T-helper 1 cell (primary cell): ENCODE measurements at places on chromosomes 13 and 19.

- DNase-seq: no peak
Observed at GRCh38 chr19:31149441-31149941, 199.7 kb downstream of the TSHZ3 start.

- DNase-seq: no peak
Observed at GRCh38 chr13:95896301-95896700, 156.9 kb downstream of the UGGT2 start.

DNA sequence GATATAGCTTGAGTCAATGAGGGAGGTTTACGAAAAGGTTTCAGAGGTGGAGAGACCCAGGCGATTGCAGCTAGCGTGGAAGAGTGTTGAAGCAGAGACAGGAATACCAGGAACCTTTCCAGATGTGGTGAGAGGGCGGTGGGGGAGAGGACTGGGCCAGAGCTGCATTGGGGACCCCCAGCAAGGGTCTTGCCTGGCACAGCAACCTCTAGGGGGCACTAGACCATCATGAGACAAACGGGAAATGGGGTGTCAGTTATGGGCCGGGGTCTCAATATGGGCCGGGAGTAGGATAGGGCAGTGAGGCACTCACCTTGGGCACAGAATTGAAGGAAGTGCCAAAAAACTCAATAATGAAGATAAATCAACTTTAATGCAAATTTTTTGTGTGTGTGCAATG is 2.1 kb upstream of the LRP3 start:
- no peak for DNase-seq

DNA sequence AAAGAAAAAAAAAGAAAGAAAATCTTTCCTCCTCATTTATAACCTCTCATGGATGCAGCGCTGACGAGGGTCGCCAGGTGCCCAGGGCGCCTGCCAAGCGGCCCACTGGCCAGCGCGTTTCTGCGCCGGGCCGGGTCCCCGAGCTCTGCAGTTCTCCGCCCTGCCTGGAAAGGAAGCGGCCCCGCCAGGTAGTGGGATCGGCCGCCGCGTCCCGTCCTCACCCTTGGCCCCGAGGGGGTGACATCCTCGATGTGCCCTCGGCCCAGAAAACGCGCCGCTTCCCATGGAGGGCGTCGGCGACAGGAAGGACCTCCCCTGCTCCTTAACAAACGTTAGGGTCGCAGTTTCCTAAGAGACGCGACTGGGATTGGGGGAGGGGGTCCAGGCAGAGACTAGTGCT is 56.9 kb downstream of the ZNF726 start:
- no peak for DNase-seq

DNA sequence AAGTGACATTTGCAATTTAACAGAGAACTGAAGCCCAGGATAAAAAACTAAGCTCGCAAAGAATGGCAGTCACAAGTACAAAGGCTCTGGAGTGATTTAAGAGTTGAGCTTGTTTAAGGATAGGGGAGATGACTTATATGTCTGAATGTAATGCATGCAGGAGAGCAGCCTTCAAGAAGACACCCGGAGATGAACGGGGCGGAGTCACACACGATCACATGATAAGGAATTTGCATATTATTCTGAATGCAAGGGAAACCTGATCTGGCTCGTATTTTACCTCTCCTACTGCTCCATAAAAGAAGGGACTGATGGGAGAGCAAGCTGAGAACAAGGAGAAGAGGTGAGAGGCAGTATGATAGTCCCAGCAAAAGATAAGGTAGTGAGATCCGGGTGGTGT is 12.9 kb downstream of the TBC1D4 start:
- no peak for DNase-seq

DNA sequence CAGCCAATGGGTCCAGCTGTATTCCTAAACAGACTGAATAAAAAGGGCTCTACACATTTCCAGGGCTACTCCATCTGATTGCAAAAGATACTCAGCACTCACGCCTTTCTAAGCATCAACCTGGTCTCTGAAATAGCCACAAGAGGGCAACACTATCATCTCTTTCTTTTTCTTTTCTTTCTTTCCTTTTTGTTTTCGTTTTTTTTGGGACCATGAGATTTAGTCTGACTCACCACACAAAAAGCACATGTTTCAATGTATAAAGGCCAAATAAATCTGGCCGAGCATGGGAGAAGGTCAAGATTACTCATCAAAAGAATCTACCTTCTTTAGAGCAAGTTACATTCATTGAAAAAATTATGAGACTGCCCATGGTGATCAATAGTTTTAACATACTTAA is 805.6 kb upstream of the ARGLU1 start:
- DNase-seq: no peak

GRCh38 chr13:113072376-113072775 is 33.2 kb upstream of the F7 start:
- DNase-seq: no peak

DNA sequence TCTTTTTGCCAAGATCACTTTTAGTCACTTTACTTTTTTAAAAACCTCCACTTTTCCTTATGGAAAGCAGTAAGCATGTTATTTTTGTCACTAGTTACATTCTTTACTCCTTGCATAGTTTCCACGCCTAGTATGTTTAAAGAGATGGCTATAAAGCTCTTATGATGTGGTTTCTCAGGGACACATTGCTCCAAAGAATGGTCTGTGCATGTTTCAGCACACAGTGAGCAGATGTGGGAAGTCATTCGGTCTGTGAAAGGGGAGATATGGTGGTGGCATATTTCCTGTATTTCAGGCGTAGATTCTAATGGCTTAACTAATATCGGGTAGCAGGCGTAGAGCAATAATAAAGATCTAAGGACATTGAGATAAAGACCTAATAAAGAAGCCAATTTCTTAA is 180.7 kb downstream of the SLITRK6 start:
- DNase-seq: no peak

GRCh38 chr13:107851670-107852069 is 363.7 kb downstream of the LIG4 start:
- DNase-seq: no peak

- no peak for DNase-seq
Observed at GRCh38 chr13:53005626-53006025, 23.0 kb upstream of the OLFM4 start.

GRCh38 chr19:9917321-9917720 is 19.0 kb downstream of the OLFM2 start:
- DNase-seq: no peak

DNA sequence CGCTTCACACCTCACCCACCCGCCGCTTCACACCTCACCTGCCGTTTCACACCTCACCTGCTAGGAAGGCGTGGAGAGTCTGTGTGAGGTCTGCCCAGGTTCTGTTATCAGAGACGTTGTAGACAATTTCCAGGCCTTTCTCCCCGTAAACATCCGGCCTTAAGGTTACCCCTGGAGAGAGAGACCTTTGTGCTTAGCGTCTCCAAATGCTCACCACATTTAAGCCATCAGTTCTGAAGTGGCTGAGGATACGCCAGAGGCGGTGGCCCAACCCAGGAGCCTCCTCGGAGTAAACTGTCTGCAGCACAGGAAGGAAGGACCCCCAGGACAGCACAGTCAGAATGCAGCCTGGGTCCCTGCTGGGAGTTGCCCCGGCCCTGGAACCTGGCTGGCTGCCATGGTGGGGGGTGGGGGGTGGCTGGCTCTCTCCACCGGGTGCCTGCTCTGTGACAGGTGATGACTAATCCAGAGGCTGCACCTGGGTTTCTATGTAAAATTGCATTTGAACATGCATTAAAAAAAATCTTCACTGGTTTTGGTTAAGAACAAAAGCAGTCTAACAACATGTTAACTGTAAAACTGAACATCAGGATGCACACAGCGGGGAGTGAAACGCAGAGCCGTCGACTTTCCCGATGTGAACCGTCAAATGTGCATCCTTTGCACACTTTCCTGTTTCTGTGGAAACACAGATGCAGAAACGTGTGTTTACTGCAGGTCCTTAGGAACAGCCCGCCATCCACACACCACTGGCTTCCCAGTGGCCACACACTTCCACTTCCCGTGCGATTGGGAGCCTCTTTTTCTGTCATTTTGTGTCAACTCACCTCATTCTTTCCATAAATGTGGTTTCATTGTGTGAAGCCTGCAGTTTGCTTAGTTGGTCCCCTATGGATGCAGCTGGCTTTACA is 4.5 kb downstream of the ATP4B start:
- DNase-seq: no peak

DNA sequence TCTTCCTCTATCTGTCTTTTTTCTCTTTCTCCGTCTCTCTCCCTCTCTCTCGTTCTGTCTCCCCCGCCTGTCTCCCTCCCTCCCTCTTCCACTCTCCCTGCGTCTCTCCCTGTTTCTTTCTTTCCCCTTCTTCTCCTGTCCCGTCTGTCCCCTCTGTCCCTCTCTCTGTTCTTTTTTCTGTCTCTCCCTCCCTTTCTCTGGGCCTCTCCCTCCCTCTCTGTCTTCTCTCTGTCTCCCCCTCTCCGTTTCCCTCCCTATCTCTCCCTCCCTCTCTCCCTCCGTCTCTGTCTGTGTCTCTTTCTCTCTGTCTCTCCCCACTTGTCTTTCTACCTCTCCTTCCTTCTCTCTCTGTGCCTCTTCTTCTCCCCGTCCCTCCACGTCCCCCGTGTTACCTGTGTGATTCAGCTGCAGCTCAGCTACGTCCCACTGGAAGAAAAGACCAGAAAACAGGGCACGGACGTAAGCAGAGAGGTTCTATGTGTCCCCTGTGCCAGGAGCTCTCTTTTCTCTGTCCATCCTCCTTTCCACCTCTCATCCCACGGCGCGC is 1.2 kb downstream of the CD70 start:
- DNase-seq: no peak

- DNase-seq: no peak
Observed at GRCh38 chr13:101941095-101941783, 460.6 kb downstream of the FGF14 start.

DNA sequence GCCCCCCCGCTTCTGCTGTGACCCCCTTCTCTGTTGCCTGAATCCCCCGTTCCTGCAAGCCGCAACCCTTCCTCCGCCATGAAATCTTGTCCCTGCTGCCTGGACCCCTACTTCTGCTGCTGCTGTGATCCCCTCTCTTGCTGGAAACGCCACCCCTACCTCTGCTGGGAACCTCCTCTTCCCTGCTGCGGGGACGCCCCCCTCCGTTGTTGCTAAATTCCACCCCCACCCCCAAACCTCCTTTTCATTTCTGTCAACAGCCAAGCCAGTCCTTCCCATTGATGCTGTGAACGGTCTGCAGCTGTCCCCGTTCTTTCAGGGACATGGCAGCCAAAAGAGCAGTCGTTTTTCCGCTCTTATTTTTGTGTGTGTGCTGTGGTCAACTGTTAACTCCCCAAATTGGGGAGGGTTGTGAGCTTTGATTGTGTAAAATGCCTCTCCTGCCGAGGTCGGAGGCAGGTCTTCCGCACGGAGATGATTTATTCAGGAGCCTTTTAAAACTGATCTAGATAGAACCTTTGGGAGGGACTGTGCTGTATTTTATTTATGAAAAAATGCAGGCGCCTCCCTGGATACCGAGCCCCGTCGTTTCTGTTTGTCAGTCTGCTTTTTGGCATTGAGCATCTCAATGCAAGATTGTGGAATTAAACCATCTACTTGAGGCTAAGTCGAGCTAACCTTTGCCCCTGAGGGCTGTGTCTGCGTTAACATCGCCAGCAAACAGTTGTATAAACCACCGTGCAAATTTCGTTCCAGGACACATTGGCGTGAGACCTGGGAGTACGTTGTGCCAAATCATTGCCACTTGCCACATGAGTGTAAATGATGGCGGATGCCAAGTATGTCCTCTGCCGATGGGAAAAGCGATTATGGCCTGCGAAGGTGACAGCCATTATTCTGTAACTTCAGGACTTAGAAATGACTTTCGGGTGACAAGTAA is 27.9 kb upstream of the NDUFS7 start:
- DNase-seq: no peak

GRCh38 chr19:49677231-49677900 is at the start of gene PRMT1:
Gene PRMT1, plus strand, starts transcription at chr19:49677271. Its CDS starts 10 bp downstream, at chr19:49677281.
- DNase-seq: no peak

- no peak for DNase-seq
Observed at GRCh38 chr13:79423801-79424642, 18.0 kb upstream of the RBM26 start.

GRCh38 chr13:32682740-32683139 is 96.5 kb downstream of the PDS5B start:
- no peak for DNase-seq

- DNase-seq: no peak
Observed at GRCh38 chr19:18333680-18334079, 6.7 kb upstream of the PGPEP1 start.

- DNase-seq: no peak
Observed at GRCh38 chr19:2587001-2587719, 111.2 kb downstream of the GADD45B start.

- DNase-seq: no peak
Observed at GRCh38 chr13:100347968-100348367, 240.6 kb downstream of the GGACT start.

- no peak for DNase-seq
Observed at GRCh38 chr13:52978989-52979388, 49.6 kb upstream of the OLFM4 start.

DNA sequence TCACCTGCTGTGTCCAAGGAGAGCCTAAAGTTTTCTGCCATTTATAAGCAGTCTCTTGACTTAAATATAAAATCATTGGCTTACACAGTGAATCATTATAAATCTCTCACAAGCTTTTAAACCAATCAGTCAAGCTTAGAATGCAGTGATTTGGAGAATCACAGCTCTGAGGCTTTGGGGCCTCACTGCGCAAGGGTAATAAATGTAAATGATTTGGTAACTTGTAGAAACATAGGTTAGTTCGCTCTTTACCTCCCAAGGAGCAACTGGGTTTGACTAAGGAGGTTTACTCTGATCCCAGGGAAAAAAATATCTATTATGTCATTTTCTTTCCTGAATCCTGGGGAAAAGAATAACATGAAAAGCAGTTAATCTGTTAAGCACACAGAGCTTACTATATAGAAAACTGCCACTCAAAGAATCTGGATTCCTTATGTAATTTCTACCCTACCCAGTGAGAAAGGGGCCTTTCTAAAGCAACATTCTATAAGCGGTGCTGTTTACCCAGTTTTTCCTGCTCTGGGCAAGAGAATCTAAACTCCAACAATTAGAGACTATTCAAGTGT is 128.2 kb downstream of the MZT1 start:
- no peak for DNase-seq

DNA sequence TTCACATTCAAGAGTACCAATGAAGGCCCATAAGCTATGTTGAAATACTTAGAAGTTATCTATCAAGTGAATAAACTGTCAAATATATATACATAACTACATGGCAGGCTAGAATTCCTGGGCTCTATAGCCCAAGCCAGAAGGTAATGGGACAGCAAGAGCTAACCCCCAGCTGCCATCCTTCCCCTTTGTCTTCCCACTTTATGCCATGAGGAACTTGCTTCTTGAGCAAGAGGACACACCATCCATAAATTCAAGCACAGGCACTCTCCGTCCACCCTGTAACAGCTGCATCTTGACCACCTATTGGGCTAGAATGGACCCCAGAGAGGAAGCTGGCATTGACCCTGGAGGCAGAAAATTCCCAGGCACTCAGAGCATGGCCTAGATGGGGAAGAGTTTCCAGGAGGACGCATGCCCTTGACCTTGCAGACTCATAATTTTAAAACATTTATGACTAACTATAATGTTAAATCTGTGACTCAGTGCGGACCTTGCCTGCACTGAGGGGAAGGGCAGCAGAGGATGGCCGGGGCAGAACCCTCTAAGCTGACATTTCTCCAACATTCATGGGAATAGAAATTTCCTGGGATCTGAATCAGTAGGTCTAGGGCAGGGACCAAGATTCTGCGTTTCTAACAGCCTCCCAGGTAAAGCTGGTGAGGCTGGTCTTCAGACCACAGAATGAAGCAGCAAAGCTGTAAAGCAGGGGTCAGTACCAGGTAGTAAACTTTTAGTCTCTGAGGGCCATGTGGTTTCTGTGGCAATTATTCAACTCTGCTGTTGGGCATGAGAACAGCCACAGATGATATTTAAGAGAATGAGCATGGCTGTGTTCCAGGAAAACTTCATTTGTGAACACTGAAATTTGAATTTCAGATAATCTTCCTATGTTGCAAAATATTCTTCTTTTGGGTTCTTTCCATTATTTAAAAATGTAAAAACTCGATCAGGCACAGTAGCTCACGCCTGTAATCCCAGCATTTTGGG is 71.4 kb upstream of the CLDN10 start:
- DNase-seq: no peak
